Spinal cord (tissue), 10 donors: ENCODE measurements at places on chromosomes 7 and 10. TPM values are rescaled to one million over a fixed set of nuclear protein-coding genes. Genes with fewer than 3 reads are reported as not detected.
A peak's percentile ranks its signal among the peaks of the same experiment; 100 is the strongest.

Gene PPP1R17
- total RNA-seq: 1.2 TPM

GRCh38 chr7:138237995-138238394, 161.7 kb downstream of the AKR1D1 start:
- H3K4me3 ChIP-seq: no peak overlapping the region
- no peaks in the 10 kb centered on the region for H3K36me3 ChIP-seq
- H3K4me1 ChIP-seq: no peaks in the 10 kb centered on the region
- H3K27me3 ChIP-seq: no peaks in the 10 kb centered on the region

Gene FOXI2
- 0.17 TPM for total RNA-seq

Gene C10orf67
- total RNA-seq: 0.69 TPM

- H3K27me3 ChIP-seq: no peaks in the 10 kb centered on the region
- DNase-seq: no peak
- no peaks in the 10 kb centered on the region for H3K4me1 ChIP-seq
- no peak overlapping the region for H3K4me3 ChIP-seq
- H3K36me3 ChIP-seq: no peaks in the 10 kb centered on the region
Measured at GRCh38 chr10:94632954-94633353, 50.6 kb upstream of the CYP2C18 start.

DNA sequence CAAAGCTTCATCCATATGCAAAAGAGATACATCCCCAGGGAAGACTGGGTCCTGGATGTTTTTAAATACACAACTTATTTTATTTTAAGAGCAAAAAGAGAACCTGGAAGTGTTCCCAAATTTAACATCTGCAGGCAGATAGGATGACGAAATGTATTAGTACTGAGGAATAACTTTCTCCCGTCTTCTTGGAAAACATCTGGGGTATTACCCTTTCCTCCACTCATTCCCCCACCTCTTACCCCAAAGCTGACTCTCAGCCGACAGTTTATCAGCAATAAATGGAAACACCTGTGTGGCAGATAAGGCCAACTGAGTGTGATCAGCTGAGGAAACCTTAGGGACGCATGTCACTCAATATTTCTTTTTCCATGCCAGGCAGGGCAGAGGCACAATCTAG, 435.6 kb upstream of the NPVF start:
- no peak for DNase-seq
- H3K4me1 ChIP-seq: peaks cover 9% of the 10 kb centered on the region
- peaks cover 19% of the 10 kb centered on the region for H3K27me3 ChIP-seq

Gene SPDYE17
- not detected for total RNA-seq

GRCh38 chr7:129950191-129950932, 2.4 kb downstream of the UBE2H start:
- H3K27me3 ChIP-seq: no peaks in the 10 kb centered on the region
- H3K36me3 ChIP-seq: peaks cover 4% of the 10 kb centered on the region
- peak overlapping the region; percentile 96 for H3K27ac ChIP-seq
- DNase-seq: peak; percentile 63
- peaks cover 16% of the 10 kb centered on the region for H3K4me1 ChIP-seq
- peak overlapping the region; percentile 94 for H3K4me3 ChIP-seq
